ENCODE measurements at places on chromosomes 2 and 18.
A peak's percentile ranks its signal among the peaks of the same experiment; 100 is the strongest.

GRCh38 chr2:215870088-215870490, 143.3 kb downstream of the MREG start:
- no peaks in the 10 kb centered on the region for H3K36me3 ChIP-seq
- H3K27me3 ChIP-seq = peaks cover 2% of the 10 kb centered on the region
- H3K27ac ChIP-seq = no peak overlapping the region
- no peak overlapping the region for H3K4me3 ChIP-seq
- no peaks in the 10 kb centered on the region for H3K4me1 ChIP-seq

DNA sequence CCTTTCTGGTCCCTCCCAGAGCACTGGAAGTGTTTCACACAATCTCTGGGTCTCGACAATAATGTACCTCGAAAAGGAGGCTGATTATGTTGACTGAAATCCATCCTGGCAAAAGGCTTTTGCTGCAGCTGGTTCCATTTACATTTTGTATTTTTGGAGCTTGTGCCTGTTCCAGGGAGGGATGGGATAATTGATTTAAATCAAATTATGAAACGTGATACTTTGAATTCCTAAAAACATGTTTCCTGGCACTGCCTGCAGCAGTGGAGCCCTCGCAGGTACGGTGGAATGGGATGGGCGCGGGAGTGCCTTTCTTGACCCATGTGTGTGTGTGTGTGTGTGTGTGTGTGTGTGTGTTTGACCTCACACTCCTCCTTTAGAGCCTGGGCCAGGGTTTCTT, 455.5 kb upstream of the MEIS1 start:
- no peak overlapping the region for H3K4me3 ChIP-seq
- no peaks in the 10 kb centered on the region for H3K27me3 ChIP-seq
- no peaks in the 10 kb centered on the region for H3K36me3 ChIP-seq
- no peak overlapping the region for H3K27ac ChIP-seq
- no peak for DNase-seq

DNA sequence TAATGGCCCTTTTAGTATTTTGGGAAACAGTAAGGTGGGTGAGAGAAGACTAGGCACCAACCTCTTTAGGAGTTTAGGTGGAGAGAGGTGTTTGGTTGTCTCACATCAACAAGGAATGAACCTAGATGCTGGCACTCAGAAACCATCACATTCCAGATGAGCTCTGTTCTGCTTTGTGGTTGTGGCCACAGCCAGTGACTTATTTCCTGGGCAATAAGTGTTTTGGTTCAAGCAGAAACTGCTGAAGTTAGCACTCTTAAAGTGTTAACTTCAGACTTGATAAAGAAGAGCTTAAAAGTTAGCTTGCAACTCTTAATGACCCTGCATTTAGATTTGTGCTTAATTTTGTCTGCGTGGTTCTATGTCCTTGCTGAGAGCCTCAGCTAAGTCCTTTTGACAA, 929.2 kb downstream of the SLC4A3 start:
- H3K27ac ChIP-seq = no peak overlapping the region
- H3K4me1 ChIP-seq = no peaks in the 10 kb centered on the region
- no peaks in the 10 kb centered on the region for H3K36me3 ChIP-seq
- DNase-seq = no peak

DNA sequence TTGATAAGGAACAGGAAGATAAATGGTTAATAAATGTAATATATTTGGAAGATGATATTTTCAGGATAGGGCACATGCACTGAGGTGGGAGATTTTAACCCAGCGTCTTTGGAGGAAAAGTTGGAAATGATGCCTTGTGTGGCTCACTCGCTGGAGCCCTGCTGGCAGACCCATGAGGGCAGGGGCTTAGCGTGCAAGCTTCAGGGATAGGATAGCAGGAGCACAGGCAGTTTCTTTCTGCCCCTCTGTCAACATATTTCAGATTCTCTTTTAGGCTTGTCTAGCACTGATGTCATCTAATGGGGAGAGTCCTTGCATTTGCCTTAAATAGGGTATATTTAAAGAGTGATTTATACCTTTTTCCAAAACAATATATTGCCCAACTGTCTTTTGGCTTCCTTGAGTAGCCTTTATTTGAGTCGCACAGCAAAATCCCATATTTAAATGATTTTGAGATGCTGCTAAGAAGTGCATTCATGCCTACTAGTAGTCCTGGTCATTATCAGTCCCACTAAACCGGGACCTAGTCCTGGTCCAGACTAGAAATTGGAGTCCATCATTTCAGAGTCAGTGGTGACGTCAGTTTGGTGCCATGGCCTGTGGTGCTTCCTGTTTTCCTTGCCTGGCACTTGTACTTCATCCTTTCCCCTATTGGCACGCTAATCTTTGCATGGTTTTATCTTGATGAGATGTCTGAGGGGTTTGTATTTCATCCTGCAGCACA, 45.8 kb downstream of the SH3RF3 start:
- H3K27ac ChIP-seq = peak overlapping the region; percentile 80
- no peaks in the 10 kb centered on the region for H3K36me3 ChIP-seq
- no peaks in the 10 kb centered on the region for H3K27me3 ChIP-seq
- H3K4me1 ChIP-seq = peaks cover 69% of the 10 kb centered on the region
- no peak overlapping the region for H3K4me3 ChIP-seq

DNA sequence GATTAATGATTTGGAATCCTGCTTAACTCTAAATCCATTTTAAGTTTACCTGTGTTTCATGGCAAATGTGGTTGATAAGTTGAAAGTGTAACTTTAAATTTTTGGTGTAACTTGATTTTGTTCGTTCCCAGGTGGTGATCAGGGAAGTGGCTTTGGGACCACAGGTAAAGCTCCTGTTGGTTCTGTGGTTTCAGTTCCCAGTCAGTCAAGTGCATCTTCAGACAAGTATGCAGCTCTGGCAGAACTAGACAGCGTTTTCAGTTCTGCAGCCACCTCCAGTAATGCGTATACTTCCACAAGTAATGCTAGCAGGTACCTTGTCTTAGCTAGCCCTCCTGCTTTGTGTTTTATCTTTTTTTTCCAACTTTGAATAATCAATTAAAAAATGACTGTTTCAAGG, 62.8 kb downstream of the AGFG1 start:
- no peaks in the 10 kb centered on the region for H3K27me3 ChIP-seq
- H3K27ac ChIP-seq = no peak overlapping the region
- no peak overlapping the region for H3K4me3 ChIP-seq
- DNase-seq = no peak
- peaks cover 3% of the 10 kb centered on the region for H3K36me3 ChIP-seq
- H3K4me1 ChIP-seq = no peaks in the 10 kb centered on the region

GRCh38 chr2:174882416-174882815, 118.1 kb upstream of the CHRNA1 start:
- peaks cover 3% of the 10 kb centered on the region for H3K4me1 ChIP-seq
- no peaks in the 10 kb centered on the region for H3K27me3 ChIP-seq
- no peak for DNase-seq

DNA sequence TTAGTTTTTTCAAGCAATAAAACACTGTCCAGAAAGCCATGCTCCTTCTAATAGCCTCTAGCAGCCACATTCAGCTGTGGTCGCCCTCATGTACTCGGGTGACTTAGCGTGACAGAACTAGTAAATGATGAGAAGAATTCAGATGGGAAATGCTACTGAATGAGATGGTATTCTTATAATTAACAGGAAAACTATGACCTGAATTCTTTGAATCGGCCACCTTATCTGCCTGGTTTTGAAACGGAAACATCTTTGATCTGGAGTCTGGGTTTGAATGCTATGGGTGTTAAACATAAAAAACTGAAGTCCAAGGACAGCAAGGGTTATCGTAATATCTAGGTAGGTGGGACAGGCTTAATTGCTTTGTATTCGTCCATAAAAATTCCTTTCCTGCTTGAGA, 138.8 kb upstream of the DNMT3A start:
- no peaks in the 10 kb centered on the region for H3K4me1 ChIP-seq
- DNase-seq = no peak
- H3K27ac ChIP-seq = no peak overlapping the region

GRCh38 chr2:190578158-190579057, 43.9 kb upstream of the NEMP2 start:
- no peak for DNase-seq
- no peaks in the 10 kb centered on the region for H3K27me3 ChIP-seq
- no peak overlapping the region for H3K27ac ChIP-seq
- no peaks in the 10 kb centered on the region for H3K36me3 ChIP-seq
- H3K4me3 ChIP-seq = no peak overlapping the region

DNA sequence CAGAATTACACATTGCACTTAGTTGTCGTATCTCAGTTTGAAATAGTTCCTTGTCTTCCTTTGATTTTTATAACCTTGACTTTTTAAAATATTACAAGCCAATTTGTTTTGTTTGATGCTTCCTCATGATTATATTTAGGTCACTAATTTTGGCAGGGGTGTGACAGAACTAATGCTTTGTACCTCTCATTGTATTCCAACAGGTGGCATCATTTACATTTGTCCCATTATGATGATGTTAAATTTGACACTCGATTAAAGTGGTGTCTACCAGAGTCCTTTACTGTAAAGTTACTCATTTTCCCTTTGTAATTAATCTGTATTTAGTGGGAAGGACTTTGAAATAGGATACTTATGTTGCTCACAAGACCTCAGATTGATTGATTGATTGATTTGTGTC, 21.5 kb upstream of the MFSD2B start:
- H3K4me3 ChIP-seq = no peak overlapping the region
- DNase-seq = no peak
- H3K4me1 ChIP-seq = no peaks in the 10 kb centered on the region
- no peak overlapping the region for H3K27ac ChIP-seq

GRCh38 chr2:39664888-39665591, 677 bp upstream of the TMEM178A start:
- peaks cover 6% of the 10 kb centered on the region for H3K27me3 ChIP-seq
- no peak overlapping the region for H3K27ac ChIP-seq
- H3K4me1 ChIP-seq = peaks cover 6% of the 10 kb centered on the region
- no peaks in the 10 kb centered on the region for H3K36me3 ChIP-seq
- peak overlapping the region; percentile 76 for H3K4me3 ChIP-seq

All from psoas muscle (tissue), 8 donors.